Stimulated activated CD8-positive, alpha-beta memory T cell treated with anti-CD3 and anti-CD28 coated beads, Interleukin-15, amount 100 ng/mL, for 24 hours (primary cell): ENCODE measurements at places on chromosomes 3 and 15.

GRCh38 chr3:76570436-76571057 lies 469.4 kb upstream of the ROBO2 start:
- no peak for DNase-seq

GRCh38 chr3:56829533-56829932 lies 27.8 kb upstream of the ARHGEF3 start:
- no peak for DNase-seq

DNA sequence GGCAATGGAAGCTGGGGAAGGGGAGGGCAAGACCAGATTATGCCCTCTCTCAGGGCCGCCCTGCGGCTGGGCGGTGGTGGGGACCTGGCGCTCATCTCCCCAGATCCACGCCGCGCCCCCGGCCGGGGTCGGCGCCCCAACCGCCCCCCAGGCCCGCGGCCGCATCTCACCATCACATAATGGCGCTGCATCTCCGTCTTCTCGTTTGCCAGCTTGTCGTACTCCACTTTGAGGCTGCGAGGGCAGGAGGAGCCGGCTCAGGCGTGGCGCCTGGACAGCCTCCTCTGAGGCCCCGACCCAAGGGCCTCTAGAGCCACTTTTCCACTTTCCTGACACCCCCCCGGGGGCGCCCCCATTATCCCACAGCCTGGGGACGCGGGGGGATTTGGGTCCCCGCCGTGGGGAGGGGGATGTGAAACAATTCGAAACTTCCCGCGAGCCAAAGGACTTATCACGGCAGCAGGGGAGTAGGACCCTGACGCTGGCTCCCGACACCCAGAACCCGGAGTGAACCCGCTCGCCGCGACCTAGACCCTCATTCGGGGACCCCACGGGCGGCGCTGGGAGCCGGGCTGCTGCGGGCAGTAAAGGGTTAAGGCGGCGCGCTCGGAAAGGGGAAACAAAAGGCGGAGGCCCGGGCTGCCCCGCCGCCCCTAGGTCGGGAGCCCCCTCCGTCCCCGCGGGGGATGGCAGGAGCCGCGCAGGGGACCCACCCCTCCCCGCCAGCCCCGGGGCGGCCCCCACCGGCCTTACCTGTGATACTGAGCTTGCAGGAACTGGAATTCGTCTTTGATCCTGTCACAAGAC lies 2.1 kb downstream of the TLE3 start:
- DNase-seq = peak; percentile 15

DNA sequence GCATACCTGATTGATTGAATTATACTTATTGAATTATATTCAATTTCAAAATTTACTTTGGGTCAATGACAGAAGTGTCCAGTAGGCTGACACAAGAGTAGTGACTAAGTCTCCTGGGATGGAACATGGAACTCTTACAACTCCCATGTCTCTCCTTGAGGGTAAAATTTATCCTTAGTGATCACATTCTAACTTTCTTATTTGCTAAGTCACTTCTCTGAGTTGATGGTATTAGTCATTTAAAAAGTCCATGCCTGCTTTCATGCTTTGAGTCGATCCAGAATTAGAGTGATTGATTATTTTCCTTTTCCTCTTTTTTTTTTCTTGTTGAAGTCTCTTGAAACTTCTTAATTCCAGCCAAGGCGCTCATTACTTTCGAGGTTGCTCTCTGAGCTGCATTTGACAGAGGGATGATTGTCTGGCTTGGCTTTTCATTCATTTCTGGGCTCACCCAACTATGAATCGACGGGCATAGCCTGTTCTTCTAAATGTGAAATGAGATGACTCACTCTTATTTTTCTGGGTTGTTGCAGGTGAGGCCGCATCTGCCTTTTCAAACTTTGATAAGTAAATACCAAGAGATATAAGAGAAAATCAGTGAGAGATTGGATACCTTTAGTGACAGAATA lies 34.9 kb downstream of the LRRC3B start:
- DNase-seq = no peak

DNA sequence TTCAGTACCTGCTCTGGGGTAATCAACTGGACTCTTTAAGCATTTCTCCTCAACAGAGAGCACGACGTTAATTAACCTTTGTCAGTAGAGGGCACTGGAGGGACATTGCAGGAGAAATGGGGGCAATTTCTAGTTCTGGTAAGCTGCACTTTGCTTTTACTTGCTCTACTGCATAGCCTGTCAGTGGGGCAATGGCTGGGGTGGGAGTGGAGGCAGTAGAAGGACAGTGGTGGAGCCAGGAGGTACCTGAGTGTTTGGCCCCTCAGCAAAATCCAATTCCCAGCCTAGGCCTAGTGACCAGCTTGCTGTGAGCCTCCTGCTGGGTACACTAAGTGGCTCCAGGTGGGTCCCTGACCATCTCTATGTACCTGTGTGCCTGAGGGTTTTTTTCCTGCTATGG lies 18.3 kb upstream of the MED12L start:
- DNase-seq = no peak

DNA sequence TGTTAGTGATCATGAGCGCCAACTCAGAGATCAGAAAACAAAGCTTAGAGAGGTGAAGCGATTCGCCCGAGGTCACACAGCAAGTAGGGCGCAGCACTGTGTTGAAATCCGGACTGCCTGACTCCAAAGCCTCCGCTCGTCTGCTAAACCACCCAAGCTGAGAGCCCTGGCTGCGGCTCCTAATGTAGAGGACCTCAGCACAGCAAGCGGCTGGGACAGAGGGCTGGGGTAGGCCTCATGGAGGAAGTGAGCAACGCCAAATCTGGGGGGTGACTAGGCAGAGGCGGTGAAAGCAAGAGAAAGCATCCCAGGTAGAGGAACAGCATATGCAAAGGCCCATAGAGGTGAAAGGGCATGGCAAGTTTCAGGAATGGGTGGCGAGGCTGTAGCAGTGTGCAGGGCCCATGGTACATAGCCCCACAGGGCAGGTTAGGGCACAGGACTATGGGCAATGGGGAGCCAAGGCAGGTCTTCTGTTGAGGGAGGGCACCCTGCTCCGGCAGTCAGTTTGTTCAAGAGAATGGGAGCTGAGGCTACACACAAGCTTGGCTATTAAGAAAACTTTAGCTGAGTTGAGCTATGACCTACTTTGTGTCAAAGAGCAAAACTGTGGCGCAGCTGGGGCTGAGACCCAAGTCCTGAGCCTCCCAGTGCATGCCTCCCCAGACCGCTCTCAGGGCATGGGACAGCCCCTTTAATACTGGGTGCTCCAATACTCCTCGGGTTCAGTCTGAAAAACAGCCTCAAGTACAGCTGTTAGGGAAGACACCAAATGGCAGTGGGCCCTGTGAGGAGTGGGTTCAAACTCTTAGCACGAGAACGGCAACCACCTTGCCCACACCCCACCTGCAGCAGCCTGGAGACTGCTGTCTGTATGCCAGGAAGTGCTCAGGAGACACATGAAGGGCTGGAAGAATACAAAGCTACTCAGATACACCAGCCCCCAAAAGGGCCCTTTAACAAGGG lies 988 bp upstream of the CFAP92 start:
- DNase-seq = no peak

GRCh38 chr3:148229107-148229506 lies 468.6 kb upstream of the AGTR1 start:
- DNase-seq = no peak

DNA sequence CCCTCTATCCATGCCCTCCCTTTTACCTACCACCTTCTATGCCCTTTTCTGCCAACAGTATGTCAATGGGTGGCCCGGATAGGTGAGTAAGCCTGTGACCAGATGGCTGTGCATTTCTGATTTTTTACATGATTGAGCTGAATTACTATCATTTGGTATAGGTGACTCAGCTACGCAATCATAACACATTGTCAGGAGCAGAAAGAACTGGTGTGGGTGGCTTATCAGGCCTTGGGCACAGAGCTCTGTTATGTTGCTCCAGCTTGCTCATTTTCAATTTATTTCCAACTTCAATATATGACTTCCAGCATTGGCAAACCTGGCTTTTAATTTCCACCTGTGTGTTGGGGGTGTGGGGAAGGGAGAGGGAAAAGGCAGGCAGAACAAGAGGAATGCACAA lies 86.6 kb upstream of the AGBL1 start:
- DNase-seq = no peak

DNA sequence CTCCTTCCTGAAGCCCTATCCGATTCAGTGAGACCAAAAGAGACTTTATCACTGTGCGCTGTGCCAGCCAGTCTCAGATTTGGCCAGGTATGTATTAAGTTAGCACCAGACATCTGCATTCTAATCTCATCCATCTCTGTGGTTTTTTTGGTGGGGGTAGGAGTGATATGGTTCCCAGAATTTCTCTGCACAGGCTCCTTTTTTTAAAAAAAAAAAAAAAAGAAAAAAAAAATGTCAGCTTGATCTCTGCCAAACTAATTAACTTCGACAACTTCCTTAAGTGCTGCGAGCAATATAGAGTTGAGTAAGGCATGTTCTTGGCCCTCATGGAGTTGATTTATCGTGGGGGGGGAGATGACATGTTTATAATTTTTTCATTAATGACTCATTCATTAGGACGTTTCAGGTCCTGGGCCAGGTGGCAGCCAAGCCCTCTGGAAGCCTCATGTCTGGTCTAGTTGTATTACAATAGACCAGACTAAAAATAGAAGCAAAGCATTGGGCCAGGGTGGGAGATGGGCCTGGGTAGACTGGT lies 12.9 kb downstream of the SLCO3A1 start:
- no peak for DNase-seq
